ENCODE measurements at places on chromosomes 6 and 20. TPM values are rescaled to one million over a fixed set of nuclear protein-coding genes. Genes with fewer than 3 reads are reported as not detected.

The SLC17A1 gene
- total RNA-seq, result not detected

The PHACTR3 gene
- not detected for total RNA-seq

The CDSN gene
- total RNA-seq, result not detected

The LY6G6C gene
- not detected for total RNA-seq

The MTCH1 gene
- 238 TPM for total RNA-seq

The NMBR gene
- 0.11 TPM for total RNA-seq

The BHLHE23 gene
- not detected for total RNA-seq

The KLHDC3 gene
- 59.6 TPM for total RNA-seq

The ELOVL2 gene
- not detected for total RNA-seq

The HLA-F gene
- total RNA-seq, result 1.4 TPM

The SMLR1 gene
- total RNA-seq, result not detected

The FAM209B gene
- not detected for total RNA-seq

The COL11A2 gene
- total RNA-seq, result 0.11 TPM

The SNAP91 gene
- 2.9 TPM for total RNA-seq

The CRYBG1 gene
- total RNA-seq, result 27.7 TPM

The UTRN gene
- 126 TPM for total RNA-seq

The PNPLA1 gene
- total RNA-seq, result not detected

The BTNL2 gene
- total RNA-seq, result not detected

The VTA1 gene
- total RNA-seq, result 31.9 TPM

The TNF gene
- not detected for total RNA-seq

The SLC22A3 gene
- total RNA-seq, result 2.9 TPM

The HEY2 gene
- total RNA-seq, result not detected

The FAM110A gene
- total RNA-seq, result 4.9 TPM

All from uterine smooth muscle cell (primary cell).